CD4-positive, alpha-beta T cell treated with Interleukin-4 for 4 hours (primary cell): ENCODE measurements at places on chromosomes 6 and 20.
A peak's percentile ranks its signal among the peaks of the same experiment; 100 is the strongest.

DNA sequence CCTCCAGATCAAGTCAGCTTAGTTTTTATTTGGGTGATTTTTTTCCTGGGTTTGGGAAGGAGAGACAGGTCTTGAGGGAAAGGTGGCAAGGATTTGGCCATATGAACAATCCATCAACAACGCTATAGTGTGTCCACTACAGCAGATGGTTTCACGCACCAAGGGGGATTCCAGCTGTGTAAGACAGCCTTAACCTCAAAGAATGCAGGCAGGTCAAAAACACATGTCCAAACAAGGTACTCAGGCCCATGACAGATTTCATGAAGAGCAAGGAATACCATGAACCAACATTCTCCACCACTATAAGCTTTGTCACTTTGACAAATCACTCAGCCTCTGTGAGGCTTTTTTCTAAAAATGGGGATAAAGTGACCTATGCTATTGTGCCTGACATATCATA, 2.0 kb downstream of the AIF1 start:
- DNase-seq, result no peak

GRCh38 chr6:118736440-118736839, 85.0 kb upstream of the CEP85L start:
- DNase-seq, result no peak

- DNase-seq, result no peak
These were observed 209.9 kb downstream of the TMEM242 start for GRCh38 chr6:157113389-157113788.

GRCh38 chr6:3520281-3521230, 63.7 kb upstream of the SLC22A23 start:
- DNase-seq, result no peak

DNA sequence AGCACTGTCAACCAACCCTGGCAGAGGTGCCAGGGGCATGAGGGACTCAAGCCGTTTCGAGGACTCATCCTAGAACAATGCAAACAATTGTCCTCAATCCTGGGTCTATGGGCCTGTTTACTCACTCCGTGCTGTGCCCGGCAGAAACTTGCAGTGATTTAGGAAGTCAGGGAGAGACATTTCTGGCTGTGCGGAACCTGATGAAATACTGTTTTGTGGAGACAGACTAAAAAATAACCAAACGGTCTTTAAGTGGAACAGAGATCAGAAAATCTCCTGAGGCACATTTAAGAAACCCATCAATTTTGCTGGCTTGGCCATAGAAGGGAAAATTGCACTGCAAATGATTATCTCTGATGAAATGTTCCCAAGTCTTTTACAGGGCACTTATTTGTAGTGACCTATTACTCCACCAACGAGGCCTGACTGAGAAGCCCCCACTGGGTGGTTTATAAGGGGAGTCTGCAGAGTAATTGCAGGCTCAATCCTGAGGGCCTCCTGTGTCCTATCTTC, 79.8 kb upstream of the KCNK16 start:
- DNase-seq, result no peak

DNA sequence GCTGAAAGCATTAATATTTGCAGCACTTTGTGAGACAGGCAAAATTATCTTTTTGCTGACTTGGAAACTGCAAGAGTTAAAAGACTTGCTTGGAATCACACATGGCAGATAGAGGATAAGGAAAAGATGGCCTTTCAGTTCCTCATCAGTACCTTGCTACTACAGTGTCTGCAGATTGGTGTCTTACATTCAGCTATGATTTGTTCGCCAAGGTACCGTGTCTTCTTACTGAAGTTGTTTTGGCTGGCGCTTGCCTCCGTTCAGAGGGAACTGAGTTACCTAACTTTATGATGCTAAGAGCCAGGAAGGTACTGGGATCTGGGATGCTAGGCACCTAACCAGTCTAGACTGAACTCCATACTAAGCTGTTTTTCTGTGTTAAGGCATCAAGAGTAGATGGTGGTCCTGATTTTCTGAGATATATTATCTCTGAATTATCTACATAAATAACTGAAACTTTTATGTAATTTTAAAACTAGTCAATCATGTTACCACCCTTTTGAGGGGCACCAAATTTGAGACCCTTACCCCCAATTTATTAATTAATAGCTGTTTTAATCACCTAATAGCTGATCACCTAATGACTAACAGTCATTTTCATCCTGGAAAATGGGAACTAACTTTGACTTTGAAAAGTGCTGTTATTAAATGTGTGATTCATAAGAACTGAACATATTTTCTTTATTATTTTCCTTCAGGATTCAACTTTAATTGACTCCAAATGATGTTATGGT, 2.5 kb downstream of the WTAP start:
- DNase-seq, result no peak

GRCh38 chr6:98824162-98824901, 10.0 kb upstream of the POU3F2 start:
- no peak for DNase-seq

GRCh38 chr6:64085126-64085525, 449.5 kb downstream of the PHF3 start:
- DNase-seq, result no peak

GRCh38 chr20:46720776-46721425, 11.5 kb downstream of the SLC2A10 start:
- no peak for DNase-seq

DNA sequence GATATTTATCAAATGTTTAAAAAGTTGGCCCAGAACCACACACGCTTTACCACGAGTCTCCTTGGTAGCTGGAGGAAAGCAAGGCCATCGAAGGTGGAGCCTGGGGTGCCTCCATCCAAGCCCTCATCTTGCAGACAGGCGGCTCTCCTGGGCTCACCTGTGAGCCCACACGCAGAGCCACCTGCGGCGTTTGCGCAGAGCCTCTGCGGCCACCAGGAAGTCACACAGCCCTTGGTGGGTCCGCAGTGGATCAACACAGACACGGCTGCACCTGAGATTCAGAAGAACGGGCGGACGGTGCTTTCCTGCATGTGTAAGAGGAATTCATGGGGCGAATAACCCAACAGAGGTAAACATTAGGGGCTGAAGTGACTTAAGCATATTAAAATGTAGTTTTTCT, 24.5 kb upstream of the SMOC2 start:
- DNase-seq, result no peak

DNA sequence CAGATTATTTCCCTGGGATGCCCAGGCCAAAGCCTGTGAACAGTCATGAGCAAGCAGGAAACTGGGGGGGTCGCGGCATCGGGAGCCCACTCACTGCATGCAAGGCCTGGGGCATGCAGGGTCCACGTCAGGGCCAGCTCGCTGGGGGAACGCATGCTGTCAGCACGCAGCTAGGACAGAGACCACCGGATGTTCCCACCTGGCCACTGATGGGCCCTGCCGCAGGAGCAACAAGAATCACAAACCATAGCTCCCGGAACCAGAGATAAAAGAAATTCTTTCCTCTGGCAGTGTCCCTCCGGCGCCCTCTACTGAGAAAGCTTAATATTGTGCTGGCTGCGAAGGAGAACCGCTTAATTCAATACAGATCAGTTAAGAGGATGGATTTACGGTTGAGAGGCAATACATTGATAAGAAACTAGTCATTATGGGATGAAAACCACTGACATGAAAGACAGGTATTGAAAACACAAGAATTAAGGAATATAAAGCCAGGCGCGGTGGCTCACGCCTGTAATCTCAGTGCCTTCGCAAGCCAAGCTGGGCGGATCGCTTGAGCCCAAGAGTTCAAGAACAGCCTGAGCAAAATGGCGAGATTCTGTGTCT, 32.6 kb downstream of the C6orf15 start:
- peak; percentile 67 for DNase-seq

DNA sequence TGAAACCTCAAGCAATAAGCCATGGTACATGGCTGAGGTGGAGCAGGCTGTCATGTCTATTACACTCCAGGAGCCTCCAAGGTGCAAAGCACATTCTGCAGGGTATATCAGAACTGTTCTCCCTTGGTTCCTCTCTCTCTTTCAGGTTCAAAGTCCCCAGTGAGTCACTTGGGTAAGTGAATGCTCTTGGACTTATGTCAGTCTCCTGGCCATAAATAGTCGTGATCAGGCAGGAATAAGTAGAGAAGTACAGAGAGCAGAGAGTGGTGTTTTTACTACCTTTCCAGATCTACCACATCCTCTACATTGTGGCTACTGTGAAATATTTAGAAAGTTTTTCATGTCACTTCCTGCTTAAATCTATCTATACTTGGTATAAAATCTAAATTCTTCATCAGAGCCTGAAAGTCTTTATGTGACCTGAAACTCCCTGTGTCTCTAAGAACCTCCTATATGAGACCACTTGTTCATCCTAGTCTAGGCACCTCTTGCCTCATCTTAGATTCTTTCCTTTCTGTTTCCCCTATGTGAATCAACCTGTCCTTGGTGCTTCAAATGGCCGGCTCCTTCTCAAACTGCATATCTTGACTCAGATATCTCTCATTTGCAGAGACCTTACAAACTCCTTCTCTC, 1077.6 kb upstream of the MAP3K7 start:
- DNase-seq, result no peak

DNA sequence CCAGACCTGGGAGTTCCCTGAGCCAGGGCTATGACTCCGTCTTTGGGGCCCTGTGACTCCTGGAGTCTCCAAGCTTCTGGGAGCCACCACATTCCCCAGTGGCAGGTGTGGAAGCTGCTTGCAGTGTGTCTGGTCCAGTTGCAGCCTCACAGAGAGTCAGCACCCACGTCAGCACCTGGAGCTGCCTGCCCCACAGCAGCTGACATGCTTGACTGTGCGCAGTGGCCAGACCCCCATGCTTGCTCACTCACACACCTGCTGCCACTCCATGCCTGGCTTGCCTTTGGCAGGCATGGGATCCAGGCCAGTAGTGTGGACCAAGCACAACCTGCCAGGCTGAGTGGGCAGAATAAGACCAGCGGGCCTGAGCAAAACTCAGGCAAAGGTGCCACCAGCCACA, 31.0 kb upstream of the ASIP start:
- no peak for DNase-seq

GRCh38 chr20:51659491-51660050, 108.6 kb downstream of the ATP9A start:
- no peak for DNase-seq
